ENCODE measurements at places on chromosomes 5 and 9. TPM values are rescaled to one million over a fixed set of nuclear protein-coding genes. Genes with fewer than 3 reads are reported as not detected.

THBS4 gene
- 41.1 TPM for total RNA-seq

SPRY4 gene
- total RNA-seq, result 12.5 TPM

DNA sequence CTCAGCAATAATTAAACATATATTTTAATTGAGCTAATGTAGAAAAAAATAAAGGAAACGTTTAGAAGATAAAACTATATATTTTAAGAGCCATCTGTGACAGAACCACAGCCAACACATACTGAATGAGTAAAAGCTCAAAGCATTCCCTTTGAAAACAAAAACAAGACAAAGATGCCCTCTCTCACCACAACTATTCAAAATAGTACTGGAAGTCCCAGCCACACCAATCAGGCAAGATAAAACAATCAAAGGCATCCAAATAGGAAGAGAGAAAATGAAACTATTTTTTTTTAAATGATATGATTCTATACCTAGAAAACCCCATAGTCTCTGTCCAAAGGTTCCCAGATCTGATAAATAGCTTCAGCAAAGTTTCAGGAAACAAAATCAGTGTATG lies 262.0 kb downstream of the HTR1A start:
- no peak overlapping the region for H3K4me3 ChIP-seq
- no peaks in the 10 kb centered on the region for H3K36me3 ChIP-seq
- no peaks in the 10 kb centered on the region for H3K4me1 ChIP-seq
- H3K27me3 ChIP-seq, result no peaks in the 10 kb centered on the region
- no peak overlapping the region for H3K27ac ChIP-seq
- DNase-seq, result no peak

DNA sequence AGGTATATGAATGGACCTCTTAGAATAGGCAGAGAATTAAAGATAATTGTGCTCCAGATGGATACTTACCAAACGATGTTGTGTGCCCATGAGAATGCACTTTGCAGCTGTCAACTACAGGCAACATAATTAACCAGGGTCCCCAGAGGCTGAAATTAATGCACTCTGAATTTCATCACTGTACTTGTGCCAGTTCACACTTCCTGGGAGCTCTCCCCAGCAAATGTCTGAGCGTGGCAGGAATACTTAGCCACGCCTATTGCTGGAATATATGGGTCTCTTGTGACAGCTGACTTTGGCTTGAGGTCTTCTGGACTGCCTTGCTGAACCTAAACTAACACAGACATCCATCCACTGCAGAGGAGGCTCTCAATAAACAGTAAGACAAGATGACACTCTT lies 11.9 kb upstream of the C1QTNF2 start:
- no peaks in the 10 kb centered on the region for H3K27me3 ChIP-seq
- no peak overlapping the region for H3K4me3 ChIP-seq
- no peak for DNase-seq

DNA sequence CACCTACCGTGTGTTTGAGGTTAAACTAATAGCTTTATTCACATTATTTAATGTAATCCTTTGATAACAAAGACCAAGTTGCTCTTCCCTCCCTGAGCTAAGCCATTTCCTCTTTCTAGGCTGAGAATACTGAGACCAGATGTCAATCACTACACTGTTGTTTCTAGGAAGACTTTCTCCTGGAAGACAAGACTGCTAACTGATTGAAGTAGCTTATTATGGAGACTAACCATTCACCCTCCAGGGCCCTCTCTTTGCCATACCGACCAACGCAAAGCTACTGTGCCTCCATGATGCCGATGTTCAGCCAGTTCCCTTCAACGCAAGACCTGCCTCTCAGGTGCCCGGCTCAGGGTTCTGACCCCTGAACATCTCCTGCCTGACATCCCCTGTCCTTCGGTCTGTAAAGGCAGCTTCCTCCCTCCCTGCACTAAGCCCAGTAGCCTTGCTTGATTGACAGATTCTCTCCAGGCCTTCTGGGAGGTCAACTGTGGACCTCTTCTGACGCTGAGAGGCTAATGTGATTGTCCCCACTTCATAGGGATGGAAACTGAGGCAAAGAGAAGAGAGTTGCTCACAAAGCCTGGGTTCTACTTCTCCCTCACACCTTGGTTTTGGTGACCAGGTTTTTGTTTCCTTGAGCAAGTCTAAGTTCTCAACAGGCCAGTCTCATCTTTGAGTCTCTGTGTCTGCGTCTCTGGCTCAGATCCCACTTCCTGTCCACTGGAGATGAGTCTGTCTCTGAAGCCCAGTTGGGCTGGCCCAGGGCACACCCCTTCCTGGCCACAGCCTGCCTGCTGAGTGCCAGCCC lies 259.7 kb upstream of the IRX2 start:
- DNase-seq, result no peak

Data from glutamatergic neuron (in vitro differentiated cells).